CD4-positive, alpha-beta T cell treated with Interleukin-4 for 4 hours (primary cell): ENCODE measurements at places on chromosomes 6 and 20.

DNA sequence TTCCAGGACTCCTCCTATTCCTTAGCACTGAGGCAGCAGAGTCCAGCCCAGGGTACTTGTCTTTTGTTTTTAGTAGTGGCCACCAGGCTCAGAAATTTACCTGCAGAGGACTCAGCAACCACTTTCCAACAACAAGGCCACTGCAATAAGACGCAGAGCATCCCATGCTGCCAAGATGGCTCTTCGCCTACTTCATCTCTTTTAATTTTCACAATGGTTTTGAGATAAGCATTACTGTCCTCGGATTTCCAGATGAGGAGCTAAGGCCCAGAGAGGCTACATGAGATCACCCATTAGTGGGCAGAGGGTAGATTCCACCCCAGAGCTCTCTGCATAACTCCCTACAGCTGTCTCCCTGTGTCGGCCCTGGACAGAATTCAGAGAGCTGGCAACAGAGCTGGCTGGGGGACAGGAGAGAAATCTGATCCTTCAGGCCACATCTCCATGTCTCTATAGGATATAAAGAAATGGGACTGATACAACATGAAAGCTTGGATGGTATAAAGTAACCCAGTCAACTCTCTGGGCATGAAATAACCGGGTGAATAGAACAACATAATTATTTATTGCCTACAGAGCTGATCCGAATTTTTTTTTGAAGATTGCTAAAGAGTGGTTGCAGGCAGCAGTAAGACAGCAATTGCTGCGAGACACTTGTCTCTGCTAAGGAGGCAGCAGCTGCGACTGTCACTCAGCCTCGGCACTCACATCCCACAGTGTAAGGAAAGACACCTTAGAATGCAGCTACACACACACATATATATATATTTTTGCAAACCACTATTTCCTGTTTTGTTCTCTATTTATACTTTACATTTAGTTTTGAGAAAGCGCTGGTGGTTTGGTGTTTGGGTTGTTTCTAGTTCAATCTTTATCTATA, 37.2 kb downstream of the SCML4 start:
- DNase-seq = peak; percentile 78

GRCh38 chr20:33664762-33665144, 2.0 kb upstream of the ACTL10 start:
- DNase-seq = no peak

GRCh38 chr6:126546541-126547120, 206.7 kb downstream of the CENPW start:
- no peak for DNase-seq

- no peak for DNase-seq
Measured at GRCh38 chr20:34560141-34560523, 1.6 kb downstream of the MAP1LC3A start.

GRCh38 chr20:11232896-11233295, 559.1 kb upstream of the JAG1 start:
- DNase-seq = no peak

GRCh38 chr6:89021629-89022028, 58.2 kb upstream of the RNGTT start:
- DNase-seq = no peak

GRCh38 chr20:6418732-6419131, 295.9 kb upstream of the FERMT1 start:
- no peak for DNase-seq

DNA sequence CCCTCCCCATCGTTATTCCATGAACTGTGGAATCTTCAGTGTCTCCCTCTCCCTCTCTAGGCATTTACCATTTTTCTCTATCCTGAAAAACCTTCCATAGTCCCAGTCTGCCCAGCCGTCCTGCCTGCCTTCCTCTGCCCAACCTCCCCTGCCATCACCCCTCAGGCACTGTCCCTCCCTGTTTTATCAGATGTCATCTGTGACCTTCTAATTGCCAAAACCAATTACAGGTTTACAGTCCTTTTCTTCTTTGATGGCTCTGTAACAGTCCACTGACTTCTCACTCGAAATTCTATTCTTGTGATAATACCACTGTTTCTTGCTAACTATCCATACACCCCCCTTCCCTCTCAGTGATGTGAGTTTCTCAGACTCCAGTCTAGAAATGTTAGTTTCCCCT, 2.3 kb upstream of the SLC23A2 start:
- no peak for DNase-seq

DNA sequence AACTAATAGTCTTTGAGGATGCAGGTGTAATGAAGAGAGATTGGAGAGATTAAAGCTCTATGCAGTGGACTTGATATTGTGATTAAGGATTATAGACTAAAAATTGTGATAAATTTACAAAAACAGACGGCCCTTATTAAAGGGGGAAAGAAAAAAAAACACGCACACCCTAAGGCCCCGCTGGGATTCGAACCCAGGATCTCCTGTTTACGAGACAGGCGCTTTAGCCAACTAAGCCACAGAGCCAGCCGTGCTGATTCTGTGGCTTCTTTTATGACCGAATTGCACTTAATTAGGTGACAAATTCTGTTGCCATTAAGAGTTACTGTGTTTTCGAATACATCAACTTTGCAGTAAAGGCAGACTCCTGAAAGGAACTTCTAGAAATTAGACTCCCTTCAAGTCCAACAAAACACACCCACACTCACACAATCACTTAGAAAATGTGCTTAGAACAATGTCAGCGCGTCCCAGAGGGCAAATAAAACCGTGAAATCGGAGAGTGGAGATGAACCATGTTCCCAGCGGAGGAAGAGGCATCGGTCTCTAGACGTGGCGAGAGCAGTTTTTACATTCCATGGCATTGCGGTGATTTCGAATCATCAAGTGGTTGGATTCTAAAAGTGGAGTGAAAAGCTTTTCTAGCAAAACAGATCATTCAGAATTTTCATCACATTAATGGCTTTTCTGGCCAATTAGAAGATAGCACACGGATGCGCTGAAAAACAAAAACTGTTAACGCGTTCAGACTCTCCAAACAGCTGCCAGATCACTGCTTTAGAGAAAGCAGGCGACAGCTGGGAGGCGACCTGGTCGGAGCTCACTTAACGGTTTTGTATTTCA, 122.6 kb downstream of the GPX5 start:
- no peak for DNase-seq

- DNase-seq = no peak
Measured at GRCh38 chr6:52417675-52418111, 2.4 kb upstream of the EFHC1 start.

- DNase-seq = no peak
Measured at GRCh38 chr6:44650495-44650894, 263.0 kb downstream of the CDC5L start.

GRCh38 chr20:48070991-48071652, 285.8 kb upstream of the SULF2 start:
- DNase-seq = no peak

- no peak for DNase-seq
Measured at GRCh38 chr20:35635652-35636051, 20.0 kb downstream of the SPAG4 start.

- DNase-seq = no peak
Measured at GRCh38 chr6:39992861-39993622, 58.8 kb upstream of the MOCS1 start.

DNA sequence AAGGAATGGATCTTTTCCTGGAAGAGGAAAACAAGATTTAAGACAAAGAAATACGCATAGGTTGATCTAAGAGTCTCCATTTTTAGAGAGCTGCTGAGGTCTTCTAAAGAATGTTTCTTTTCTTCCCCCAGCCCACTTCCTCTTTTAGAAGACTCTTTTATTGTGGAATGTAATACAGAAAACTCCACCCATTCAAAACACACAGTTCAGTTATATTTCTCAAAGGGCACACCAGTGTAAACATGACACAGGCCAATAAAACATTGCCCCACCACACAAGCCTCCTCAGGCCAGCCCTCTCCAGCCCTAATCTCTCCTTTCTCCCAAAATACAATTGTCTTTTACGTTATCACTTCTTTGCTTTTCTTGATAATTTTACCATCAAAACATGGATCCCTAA, 42.8 kb downstream of the SLC35B3 start:
- no peak for DNase-seq

- DNase-seq = no peak
Measured at GRCh38 chr6:98839781-98840361, 5.5 kb downstream of the POU3F2 start.

DNA sequence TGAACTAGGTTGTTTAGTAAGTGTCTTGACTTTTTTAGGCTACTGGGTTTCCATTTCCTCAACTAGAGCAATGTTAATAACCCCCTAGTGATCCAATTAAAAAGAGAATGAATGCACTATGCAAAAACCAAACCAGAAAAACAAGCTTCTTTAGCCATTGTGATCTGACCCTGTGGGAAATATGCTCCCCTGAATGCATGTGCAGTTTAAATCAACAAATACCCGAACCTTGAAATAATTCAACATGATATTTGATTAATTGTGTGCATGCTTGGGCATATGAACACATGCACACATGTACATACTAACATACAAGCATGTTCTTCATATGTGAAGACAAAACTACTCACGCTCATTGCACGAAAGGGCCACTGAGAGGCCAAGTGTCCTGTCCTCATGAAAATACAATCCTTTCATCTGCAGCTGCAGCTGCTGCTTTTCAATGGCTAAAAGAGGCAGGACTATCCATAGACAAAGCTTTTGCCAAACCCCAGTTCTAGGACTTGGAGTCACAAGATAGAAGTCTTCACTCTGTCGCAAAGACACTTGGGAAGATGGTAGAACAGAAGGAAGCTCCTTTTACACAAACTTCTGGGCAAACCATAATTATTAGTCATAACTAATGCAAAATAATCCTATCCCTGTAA, 207.1 kb upstream of the POU3F2 start:
- DNase-seq = no peak

GRCh38 chr6:28901831-28902230, 22.0 kb downstream of the TRIM27 start:
- DNase-seq = no peak

DNA sequence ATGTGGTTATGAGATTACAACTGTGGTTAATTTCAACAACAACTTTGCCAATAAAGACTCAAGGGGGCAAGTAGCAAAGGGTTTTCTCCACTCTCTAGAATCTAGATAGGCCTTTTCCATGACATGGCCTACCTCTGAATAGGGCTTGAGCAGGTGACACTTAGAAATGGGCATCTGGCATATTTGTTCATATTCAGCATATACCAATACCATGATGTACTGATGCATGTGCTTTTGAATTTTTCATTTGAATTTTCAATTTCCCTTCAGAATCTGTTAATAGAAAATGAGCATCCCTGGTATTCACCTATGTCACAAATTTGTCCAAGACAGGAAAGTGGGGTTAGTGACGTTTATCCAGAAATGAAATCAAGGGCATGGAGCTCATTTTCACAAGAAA, 757.5 kb upstream of the NRSN1 start:
- DNase-seq = no peak

GRCh38 chr6:158257425-158257759, 54.9 kb upstream of the TULP4 start:
- peak; percentile 24 for DNase-seq

- DNase-seq = peak; percentile 40
Measured at GRCh38 chr6:156828280-156828703, 51.1 kb downstream of the ARID1B start.

- no peak for DNase-seq
Measured at GRCh38 chr6:53985366-53985765, 125.9 kb upstream of the MLIP start.

DNA sequence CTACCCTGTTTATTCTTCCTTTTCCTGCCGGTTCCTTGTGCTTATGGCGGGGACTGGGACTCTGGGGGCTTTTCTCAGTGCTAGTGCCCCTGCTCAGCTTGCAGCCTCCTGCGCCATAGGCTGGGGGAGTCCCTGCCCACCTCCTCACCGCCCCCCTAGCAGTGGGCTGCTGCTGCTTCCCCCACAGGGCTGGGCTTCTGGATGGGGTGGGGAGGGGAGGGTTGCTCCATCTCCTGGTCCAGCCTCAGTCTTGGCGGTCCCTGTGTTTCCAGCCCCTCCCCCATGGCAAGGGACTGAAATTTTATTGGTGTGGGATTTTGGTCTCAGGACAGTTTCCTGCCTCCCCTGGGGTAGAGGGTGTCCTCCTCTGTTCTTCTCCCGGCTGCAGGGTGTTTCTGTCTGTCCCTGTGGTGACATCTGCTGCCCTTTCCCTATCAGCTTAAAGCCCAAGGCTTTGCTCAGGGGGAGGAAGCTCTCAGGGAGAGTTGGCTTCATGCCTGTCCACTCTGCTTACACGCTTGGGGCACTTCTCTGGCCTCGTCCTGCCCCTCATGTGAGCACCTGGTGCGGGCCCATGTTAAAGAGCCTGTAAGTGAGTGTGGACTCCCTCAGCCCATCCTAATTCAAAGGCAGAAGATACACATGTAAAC, 100.6 kb downstream of the HIVEP1 start:
- no peak for DNase-seq

DNA sequence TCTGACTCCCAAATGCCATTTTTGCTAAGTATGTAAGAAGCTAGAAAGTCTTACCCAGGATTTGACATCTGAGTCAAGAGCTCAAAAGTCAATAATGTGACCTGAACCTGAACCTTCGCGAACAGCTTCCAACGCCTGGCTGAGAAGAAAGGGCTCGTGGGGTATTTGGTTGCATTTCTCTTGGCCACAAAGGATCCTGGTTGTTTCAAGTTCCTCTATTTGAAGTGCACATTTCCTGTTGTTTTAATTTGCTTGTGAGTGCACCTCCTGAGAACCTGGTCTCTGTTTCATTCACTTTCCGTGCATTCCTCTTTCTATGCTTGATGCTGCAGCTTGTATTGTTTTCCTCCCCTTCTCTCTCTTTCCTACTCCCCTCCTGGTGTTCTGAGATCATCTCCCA, 212.5 kb downstream of the FOXA2 start:
- DNase-seq = no peak

GRCh38 chr6:132131758-132132157, 180.6 kb upstream of the CCN2 start:
- no peak for DNase-seq

GRCh38 chr6:31948753-31949413, 3.0 kb downstream of the CFB start:
- no peak for DNase-seq

GRCh38 chr6:6942831-6943230, 164.9 kb upstream of the RREB1 start:
- no peak for DNase-seq

DNA sequence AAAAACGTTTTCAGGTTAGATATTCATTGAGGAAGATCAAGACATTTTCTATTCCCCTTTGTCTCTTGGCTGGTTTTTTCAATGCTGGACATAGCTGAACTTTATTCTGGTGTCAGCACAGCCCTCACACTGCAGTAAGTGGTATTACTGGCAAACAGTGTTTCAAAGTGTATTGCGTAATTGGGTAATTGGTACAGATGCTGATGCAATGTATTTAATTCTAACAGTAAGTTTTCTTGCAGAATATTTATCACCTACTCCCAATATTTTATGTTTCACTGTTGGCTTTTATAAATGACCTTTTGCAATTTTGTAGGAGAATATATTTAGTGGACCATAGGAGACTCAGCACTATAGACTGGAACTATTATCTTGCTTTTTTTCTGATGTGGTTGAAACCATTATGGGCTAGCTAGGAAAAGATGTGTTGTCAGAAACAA, 287.6 kb upstream of the SOX4 start:
- no peak for DNase-seq
